ENCODE measurements at places on chromosomes 6 and 20. TPM values are rescaled to one million over a fixed set of nuclear protein-coding genes. Genes with fewer than 3 reads are reported as not detected.

The MMP24 gene
- 0.08 TPM for polyA plus RNA-seq

The TOX2 gene
- polyA plus RNA-seq: not detected

DNA sequence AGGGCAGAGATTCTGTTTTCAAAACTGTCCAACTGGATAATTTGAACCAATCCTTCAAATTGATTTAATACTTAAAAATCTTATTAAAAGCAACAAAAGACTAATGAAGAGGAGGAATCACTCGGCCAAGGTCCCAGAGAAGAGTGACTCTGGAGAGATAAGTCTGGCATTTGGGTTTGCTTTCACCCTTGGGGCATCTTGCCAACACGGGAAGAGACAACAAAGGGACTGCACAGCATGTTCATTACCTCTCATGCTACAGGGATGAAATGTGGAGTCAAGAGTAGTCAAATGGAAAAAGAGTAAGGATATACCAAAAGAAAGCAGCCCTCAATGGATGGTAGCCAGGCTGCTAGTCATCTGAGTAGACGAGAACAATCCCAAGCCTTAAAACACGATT lies 68.2 kb downstream of the KHDRBS2 start:
- DNase-seq: no peak

DNA sequence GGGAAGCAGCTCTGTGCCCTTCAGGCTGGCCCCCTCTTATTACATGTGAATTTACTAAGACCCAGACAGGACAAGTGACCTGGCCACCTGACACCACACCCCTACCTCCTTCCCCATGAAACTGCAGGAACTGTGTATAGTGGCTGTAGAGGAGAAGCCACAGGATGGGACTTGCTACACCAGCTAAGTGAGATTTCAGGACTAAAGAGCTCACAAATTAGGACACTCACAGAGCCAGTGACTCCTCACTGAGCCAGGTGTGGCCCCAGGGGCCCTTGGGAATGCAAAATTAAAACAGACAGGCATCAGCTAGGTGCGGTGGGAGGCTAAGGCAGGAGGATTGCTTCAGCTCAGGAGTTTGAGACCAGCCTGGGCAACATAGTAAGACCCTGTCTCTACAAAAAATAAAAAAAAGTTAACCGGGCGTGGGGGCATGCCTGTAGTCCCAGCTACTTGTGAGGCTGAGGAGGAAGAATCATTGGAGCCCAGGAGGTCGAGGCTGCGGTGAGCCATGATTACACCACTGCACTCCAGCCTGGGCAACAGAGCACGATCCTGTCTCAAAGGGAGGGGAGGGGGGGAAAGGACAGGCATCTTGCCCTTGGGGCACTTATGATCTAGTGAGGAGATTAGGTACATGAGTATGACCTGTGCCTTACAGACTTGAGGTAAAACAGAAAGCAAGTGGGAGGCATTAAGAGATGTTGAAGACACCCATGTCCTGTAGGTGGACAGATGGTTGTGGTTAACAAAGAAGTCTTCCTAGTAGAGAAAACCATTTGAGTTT lies 23.2 kb upstream of the SRF start:
- DNase-seq: no peak

The PEX7 gene
- polyA plus RNA-seq: 8.2 TPM

- no peak for DNase-seq
These were observed 143.9 kb upstream of the INSM1 start for GRCh38 chr20:20223981-20224380.

- DNase-seq: no peak
These were observed 485.4 kb upstream of the MANEA start for GRCh38 chr6:95091823-95092436.

DNA sequence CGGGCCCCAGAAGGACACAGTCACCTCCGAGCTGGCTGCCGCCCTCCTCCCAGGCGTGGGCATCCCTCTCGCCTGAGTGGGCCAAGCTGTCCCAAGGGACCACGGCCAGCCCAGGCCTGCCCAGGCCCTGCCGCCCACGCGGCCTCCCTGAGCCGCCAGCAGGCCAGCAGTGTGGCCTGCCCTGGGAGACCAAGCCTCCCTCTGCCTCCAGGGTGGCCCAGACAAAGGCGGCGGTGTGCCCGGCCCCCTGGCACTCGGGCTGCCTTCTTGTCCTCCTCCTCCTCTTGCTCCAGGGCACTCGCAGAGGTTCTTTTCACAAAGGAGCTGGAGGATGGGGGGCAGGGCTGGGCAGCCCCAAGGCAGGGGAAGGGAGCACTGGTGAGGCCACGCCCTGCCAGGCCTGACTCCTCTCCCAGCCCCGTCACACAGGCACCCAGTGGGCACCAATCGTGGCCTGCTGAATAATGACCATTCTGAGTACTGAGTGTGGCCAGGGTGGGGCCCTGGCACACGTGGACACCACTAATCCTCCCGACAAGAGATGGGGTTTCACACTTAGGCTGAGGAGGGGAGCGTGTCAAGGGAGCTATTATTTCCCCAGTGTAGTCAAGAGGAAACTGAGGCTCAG lies 25.3 kb downstream of the NOL4L start:
- DNase-seq: no peak

DNA sequence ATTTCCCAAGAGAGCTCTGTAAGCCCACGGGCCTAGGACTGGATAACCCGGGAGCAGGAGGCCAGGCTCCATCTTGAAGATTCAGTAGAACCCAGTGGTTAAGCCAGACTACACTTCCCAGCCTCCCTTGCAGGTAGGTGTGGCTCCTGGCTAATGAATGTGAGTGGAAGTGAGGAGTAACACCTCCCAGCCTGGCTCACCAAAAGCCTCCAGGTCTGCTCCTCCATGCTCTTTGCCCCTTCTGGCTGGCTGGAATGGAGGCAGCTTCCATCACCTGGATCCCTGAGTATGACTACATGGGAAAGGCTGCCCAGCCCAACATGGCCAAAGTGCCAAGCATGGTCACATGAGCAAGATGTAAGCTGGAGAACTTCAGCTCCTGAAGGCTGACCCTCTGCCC lies 9.7 kb downstream of the LRRN4 start:
- no peak for DNase-seq

DNA sequence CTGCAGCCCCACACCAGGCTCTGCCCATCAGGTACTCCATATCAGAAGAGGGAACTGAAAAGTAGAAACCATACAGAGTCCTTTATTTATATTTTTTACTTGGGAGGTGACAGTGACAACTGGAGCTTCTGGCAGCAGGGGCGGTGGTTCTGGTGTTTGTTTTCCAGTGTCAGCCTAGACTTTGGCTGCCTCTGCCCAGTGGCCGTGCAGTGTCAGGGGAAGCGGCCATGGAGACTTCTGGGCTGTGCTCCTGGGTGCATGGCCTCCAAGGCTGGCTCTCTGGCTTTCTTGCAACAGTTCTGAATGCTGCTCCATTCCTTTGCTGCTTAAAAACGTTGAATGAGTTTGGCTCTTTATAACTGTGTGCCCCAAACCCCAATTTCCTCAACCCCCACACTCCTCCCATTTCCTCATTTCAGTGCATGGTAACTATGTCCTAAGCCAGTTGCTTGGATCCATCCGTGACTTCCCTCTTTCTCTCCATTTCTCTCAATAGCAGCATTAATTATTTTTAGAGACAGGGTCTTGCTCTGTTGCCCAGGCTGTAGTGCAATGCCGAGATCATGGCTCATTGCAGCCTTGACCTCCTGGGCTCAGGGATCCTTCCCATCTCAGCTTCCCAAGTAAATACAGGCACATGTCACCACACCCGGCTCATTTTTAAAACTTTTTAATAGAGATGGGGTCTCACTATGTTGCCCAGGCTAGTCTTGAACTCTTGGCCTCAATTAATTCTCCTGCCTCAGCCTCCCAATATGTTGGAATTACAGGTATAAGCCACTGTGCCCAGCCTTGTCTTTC lies 141.1 kb upstream of the SGK1 start:
- no peak for DNase-seq

DNA sequence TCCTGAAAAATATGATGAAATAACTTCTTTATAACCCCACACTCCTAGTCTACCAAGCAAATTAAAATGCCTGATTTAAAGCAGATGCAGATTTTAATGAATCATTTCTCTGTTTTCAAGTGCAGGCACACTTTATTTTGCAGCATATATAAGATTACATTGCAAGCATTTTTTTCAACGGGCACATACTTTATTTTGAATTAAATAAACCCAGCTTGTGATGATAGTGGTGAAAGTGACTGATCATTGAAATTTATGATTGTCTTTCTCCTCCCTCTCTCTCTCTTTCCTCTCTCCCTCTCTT lies 12.2 kb upstream of the MOXD1 start:
- DNase-seq: no peak

The KHDC1 gene
- 5.8 TPM for polyA plus RNA-seq

- peak; percentile 19 for DNase-seq
These were observed 30.9 kb upstream of the AVP start for GRCh38 chr20:3115190-3116107.

DNA sequence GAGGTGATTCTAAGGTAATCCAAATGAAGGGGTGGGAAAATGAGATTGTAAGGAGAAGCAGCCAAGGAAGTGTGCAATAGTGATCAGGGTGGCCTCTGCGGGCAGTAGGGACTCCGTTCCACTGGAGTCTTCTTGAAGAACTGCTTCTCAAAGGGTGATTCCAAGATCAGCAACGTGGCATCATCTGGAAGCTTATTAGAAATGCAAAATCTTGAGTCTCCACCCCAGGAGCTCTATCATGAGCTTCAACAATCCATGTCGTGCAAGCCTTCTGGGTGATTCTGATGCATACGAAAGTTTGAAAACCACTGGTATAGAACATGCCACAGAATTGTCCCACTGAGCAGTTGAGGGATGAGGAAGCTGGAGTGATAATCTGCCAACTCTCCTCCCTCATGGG lies 31.4 kb downstream of the SCP2D1 start:
- DNase-seq: no peak

The HSPA1L gene
- not detected for polyA plus RNA-seq

DNA sequence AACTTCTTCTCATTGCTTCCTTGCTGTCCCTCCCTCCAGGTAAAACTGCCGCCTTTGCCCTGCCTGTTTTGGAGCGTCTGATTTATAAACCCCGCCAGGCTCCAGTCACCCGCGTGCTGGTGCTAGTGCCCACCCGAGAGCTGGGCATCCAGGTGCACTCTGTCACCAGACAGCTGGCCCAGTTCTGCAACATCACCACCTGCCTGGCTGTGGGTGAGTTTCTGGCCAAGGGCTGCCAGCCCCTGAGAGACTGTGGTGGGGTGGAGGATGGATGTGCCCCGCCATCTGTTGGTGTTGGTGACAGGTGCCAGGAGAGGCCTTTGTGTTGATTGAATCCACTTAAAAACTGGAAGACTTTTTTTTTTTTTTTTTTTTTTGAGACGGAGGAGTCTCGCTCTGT lies 9.5 kb downstream of the DDX27 start:
- DNase-seq: no peak

DNA sequence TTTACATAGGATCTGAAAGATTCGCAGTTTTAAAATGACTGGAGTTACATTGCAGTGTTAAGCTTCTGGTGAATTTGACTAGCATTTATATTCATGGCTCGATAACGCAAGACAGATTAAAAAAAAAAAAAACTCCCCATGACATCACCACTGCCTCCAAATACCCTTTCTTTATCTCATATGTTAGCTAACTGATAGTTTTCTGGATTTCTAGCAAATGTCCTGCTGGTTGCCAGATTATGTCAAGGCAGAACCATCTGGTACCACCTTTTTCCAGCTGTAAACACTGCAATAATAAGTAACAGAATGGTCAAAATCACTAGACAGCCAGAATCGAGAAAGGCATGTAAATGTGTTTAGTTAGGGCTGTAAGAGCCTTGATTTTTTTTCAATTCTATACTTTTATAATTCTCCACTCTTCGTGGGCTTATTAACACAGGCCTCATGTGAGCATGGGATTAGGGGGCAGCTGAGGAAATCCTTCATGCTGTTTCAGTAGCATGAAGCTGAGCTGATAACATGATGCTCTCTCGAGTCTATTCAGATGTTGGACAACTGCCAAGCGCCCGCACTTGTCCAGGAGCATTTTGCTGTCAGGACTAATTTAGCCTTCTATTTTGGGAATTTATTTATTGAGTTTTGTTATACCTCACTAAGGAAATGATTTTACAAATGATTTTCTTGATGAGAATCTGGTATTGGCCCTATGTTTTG lies 166.0 kb upstream of the SCGN start:
- DNase-seq: no peak

DNA sequence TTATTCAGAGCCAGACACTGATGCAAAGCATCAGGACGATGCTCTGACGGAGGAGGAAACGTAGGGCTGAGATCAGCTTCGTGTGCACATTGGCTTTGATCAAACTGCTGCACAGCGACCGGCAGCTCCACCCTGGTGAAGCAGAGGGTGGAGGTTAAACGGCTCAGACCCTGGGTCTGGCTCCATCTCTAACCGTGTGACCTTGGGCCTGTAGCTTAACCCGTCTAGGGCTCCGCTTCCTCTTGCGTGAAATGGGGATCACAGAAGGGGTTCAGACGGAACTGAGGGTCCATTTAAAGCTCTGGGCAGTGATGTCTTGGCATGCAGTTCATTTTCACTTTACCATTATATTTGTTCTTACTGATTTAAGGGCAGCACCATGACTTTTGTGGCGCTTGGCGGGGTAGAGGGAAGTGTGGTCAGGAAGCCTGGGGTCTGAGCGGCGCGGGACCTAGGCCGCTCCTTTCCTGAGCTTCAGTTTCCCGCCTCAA lies 644 bp downstream of the RBL1 start:
- no peak for DNase-seq

All from naive B cell (primary cell).